ENCODE measurements at places on chromosomes 3 and 15.

- DNase-seq = no peak
Observed at GRCh38 chr3:136929977-136930670, 27.7 kb upstream of the IL20RB start.

DNA sequence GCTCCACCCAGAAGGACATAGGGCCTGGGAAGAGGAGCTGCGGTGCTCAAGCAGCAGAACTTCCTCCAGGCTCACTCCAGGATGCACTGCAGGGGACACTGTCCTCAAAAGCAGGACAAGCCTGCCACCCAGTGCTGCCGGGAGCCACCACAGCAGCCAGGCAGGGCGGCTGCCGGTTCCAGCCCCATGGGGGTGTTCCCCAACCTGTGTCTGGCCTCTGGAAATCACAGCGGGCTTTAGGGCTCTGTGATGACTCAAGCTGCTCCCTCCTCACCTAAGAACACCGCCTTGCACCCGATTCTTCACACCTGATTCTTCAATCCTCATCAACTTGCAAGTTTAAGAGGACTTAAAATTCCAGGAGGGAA is 71.9 kb upstream of the SLC6A11 start:
- DNase-seq = no peak

DNA sequence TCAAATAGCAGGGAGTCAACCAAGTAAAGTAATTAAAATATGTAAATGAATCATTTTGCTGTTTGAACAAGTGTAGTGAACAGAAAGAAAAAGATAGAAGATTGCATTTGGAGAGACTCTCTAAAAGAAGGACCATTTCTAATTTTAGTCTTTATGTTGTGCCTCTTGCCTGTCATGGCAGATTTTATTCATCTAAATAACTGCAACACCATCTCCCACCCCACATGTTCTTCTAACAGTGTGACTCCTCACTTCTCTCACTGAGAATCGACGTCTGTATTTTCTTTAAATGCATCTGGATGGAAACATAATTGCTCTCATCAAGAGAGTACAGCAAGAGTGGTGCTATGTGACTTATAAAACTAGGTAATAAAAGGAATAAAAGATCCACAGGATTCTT is 439.9 kb upstream of the GBE1 start:
- DNase-seq = no peak

DNA sequence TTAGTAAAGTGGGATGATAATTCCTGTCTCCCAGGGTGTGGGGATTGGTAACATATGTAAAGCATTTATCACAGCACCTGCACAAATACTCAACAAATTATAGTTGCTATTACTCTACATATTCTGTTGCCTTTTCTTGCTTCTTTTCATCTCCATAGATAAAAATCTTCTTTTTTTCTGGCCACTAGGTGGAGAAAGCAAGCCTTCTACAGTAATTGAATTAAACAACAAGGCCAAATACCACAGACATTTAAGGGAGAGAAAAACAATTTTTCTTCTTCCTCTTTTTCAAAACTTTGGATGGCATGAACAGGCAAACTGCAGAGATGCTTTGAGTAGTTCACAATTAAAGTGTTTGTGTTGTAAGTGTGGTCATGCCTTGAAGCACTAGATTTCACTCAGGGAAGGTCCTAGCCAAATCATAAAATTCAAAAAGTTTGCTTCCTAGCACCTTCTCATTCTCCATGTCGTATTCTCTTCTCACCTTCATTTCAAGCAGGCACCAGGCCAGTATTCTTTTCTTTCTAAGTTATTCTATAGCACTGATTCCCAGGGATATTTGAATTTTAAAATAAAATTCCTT is 493.4 kb upstream of the TGFBR2 start:
- no peak for DNase-seq

GRCh38 chr3:120177707-120178306 is 83.6 kb upstream of the GSK3B start:
- DNase-seq = no peak

DNA sequence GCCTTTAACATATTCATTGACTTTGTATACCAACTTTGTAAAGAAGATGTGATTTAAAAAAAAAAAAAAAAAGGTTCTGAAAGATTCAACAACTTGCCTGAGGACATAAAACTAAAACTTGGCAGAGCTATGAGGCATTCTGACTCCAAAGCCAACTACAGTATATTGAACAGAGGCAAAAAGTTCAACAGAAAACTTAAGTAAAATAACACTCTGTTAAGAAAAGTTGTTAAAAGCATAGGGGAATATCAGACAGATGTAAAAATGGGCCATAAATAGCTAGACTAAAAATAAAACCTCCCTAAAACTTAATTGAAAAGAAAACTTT is 23.4 kb downstream of the GOLIM4 start:
- DNase-seq = no peak

DNA sequence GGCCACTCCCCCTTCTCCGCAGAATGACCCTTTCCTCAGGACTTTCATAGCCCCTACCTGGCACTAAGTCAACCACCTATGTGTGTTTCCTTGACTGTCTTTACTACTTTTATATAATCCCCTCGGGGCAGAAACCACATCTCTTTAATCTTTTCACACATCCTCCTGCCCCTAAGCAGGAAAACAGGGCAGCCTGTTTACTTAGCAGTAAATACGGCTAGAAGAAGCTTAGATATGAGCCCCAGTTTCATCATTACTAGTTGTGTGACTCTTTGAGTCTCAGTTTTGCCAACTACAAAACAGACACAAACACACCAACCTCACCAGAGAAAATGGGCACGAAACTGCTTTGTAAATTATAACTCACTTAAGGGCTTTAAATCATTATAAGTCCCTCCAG is 98.3 kb downstream of the CYP19A1 start:
- no peak for DNase-seq

- no peak for DNase-seq
Observed at GRCh38 chr15:97099040-97099439, 768.5 kb downstream of the NR2F2 start.

All from activated naive CD4-positive, alpha-beta T cell treated with Interleukin-2 at 50 U/mL for 16 hours (primary cell).